ENCODE measurements at places on chromosomes 5 and 9.

- no peak for DNase-seq
These were observed 49.0 kb downstream of the NPR3 start for GRCh38 chr5:32760091-32760509.

- no peak for DNase-seq
These were observed 509.4 kb upstream of the KLF4 start for GRCh38 chr9:107999011-107999410.

DNA sequence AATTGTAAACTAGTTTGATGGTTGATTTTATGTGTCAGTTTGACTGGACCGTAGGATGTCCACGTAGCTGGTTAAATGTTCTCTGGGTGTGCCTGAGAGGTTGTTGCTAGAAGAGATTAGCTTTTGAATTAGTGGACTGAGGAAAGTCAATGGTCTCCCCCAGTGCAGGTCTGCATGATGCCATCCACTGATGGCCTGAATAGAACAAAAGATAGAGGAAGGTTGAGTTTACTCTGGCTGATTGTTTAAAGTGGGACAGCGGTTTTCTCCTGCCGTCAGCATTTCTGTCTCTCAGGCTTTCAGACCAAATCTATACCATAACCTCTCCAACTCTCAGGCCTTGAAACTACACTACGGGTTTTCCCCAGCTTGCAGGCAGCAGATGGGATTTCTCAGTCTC lies 899.2 kb upstream of the WWC1 start:
- no peak for DNase-seq

DNA sequence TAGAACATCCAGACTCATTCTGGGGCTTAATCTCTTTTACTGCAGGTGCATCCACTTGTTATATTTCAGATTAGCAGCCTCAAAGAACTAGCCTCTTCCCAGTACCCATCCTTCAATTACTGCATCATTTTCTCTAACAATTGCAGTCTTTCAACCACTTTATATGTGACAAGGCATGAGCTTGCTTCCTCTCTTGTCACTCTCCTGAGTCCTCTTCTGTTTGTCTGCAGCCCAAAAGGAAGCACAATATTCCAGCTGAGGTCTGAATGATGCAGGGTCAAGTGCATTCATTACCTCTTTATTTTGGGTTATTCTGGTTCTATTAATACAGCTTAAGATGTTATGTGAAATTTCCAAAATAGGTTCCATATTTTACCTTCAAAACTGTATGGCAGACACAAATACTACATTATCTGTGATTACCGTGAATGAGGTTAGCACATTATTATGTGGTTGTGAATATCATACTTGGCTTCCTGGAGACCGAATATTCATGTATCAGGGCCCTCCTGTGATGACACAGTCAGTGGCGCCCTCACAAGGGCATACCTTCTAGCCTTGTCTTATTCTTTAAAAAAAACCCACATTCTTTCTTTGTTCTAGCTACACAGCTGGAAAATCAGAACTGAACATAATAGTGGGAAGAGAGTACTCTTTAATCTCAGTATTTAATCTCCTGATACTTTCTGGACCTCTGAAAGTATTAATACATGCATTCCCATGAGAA lies 323.8 kb downstream of the PDE4D start:
- no peak for DNase-seq

DNA sequence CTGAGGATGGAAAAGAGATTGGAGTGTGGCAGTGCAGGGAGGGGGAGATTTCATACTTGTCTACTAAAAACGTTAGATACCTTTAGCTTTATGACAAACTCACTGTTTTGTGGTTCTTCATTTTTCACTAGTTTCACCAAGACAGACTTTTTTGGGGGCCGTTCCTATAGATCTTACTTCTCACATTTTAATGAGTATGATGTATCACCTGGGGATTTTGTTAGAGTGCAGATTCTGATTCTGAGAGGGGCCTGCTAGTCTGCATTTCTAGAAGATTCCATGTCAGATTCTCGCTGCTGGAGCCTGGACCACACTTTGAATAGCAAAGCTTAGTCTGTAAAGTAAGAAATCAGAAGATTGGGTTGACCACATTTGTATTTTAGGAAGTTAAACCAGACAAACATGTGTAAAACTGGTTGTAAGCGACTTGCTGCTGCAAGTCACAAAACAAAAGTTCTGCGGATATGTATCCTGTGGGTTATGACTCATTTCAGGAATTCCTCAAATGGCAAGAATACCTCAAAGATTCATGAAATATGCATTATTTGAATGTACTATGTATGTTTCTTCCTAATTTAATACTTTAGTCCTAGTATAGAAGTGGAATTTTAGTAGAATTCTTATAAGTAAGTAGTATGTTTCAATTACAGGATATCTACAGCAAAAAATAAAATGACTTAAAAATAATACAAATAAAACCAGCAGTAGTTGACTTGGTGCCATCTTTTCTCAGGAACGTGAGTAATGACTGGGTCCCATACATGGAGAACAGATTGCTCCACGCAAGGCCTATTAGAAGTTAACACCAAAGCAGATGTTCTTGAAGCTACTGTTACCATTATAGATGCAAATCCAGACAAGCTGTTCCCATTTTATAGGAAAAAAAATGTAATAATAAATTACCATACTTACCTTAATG lies 27.8 kb downstream of the NFIL3 start:
- DNase-seq: no peak

GRCh38 chr9:106859957-106860720 lies 2.8 kb upstream of the ZNF462 start:
- DNase-seq: no peak

GRCh38 chr9:36963346-36963745 lies 70.7 kb downstream of the PAX5 start:
- DNase-seq: no peak

DNA sequence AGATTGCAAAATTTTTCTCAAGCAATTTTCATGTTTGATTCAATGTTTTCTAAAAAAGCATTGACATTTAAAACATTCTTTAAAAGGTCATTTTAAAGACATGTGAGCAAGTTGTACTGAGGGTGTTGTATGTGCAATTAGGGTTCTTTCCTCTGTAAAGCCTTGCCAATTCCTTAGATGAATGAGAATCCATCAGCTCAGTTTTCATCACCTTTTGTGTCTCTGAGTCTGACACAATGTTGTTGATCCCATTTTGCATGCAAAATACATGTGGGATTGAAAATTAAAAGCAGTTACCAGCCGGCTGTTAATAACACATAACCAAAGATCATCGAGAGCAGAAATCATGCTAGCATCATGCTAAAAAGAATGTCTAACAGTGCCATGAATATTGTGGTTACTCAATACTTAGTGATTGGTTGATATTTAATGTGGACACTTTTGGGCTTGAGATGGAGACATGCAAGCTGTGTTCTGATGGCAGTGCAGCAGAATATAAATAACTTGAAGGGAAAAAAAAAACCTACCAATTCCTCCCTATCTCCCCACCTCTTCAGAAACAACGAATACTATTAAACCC lies 57.7 kb downstream of the FGF10 start:
- no peak for DNase-seq

Measured in activated T-helper 1 cell treated with anti-CD3 and anti-CD28 coated beads, Interleukin-2, amount 50 U/mL, for 16 hours (primary cell).